ENCODE measurements at places on chromosomes 1 and 21.

GRCh38 chr1:36533897-36534296 is 51.2 kb upstream of the CSF3R start:
- no peak for DNase-seq

GRCh38 chr1:6417961-6418667 is 1.6 kb downstream of the HES2 start:
- no peak for DNase-seq

GRCh38 chr1:50047916-50048694 is 24.4 kb upstream of the AGBL4 start:
- no peak for DNase-seq

GRCh38 chr1:226201029-226201593 is 14.6 kb upstream of the ACBD3 start:
- DNase-seq: no peak

- DNase-seq: no peak
Measured at GRCh38 chr1:46617108-46617800, 643 bp upstream of the MOB3C start.

DNA sequence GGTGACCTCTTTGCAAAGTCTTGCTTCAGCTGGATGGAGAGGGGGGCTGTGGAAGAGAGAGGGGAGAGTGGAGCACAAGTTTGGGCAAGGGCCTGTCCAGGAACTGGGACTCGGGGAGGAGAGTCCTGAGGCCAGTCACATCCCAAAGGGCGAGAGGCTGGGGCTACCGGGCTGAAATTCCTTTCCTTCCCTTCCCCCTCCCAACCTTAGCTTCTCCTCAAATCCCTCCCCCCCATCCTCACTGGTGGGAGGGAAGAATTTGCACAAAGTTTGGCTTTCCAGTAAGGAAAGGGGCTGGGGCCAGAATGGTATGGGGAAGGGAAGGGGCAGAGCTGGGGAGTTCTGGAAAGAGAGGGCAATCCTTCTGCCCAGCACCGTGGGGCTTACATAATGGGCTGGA is 854 bp downstream of the CNTN2 start:
- DNase-seq: no peak

DNA sequence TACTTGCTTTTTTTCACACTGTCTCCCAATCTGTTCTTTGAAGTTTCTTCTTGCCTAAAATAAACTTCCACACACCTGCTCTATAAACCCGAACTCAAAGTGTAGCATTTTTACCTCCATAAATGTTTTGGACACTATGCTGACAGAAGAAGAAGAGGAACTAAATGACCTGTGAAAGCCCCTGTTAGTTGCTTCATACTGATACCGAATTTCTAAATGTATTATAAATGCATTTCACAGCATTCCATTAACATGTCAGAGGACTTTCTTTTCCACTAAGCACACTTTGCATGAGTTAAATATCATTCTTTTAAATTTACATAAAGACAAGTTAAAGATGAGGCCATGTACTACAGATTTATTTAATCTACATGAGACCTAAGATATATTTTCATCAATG is 281.0 kb downstream of the SMYD3 start:
- no peak for DNase-seq

- DNase-seq: no peak
Measured at GRCh38 chr1:108829498-108829916, 27.4 kb downstream of the AKNAD1 start.

DNA sequence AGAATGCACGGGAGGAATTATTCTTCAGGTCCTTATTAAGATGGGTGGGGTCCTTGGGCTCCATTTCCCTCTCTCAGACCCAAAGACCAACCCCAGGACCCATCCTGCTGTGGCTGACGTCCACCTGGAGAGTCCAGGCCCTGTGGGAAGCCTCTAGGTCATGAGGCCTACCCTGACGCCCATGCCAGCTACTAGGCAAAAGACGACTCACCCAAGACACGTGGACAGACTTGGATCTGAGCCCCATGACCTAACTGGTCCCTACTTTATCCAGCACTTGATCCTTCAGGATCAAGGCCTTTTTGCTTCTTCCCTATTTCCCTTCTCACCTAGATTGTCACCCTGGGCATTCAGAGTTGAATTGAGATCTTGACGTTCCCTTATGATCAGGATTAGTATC is 56.0 kb upstream of the CASZ1 start:
- no peak for DNase-seq

GRCh38 chr1:212684076-212684475 is 15.6 kb downstream of the BATF3 start:
- DNase-seq: no peak

- peak; percentile 22 for DNase-seq
Measured at GRCh38 chr1:8423269-8423691, 105.4 kb downstream of the SLC45A1 start.

- no peak for DNase-seq
Measured at GRCh38 chr1:236681219-236681618, 5.1 kb upstream of the ACTN2 start.

GRCh38 chr1:91397605-91398004 is 7.0 kb downstream of the HFM1 start:
- DNase-seq: no peak

GRCh38 chr21:25424048-25424447 is 183.2 kb downstream of the MRPL39 start:
- no peak for DNase-seq

DNA sequence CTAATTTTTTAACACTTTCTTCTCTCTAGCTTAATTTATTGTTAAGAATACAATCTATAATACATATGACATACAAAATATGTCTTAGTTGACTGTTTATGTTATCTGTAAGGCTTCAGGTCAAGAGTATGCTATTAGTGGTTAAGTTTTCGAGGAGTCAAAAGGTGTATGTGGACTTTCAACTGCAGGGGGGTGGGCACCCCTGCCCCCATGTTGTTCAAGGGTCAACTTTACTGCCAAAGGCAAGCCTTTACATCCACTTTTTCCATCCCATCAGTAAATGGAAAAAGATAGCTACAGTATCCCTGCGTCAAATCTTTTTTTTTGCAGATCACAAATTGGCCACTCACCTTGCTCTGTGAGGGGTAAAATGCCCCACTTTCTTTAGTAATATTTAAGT is 6.3 kb downstream of the METTL18 start:
- no peak for DNase-seq

DNA sequence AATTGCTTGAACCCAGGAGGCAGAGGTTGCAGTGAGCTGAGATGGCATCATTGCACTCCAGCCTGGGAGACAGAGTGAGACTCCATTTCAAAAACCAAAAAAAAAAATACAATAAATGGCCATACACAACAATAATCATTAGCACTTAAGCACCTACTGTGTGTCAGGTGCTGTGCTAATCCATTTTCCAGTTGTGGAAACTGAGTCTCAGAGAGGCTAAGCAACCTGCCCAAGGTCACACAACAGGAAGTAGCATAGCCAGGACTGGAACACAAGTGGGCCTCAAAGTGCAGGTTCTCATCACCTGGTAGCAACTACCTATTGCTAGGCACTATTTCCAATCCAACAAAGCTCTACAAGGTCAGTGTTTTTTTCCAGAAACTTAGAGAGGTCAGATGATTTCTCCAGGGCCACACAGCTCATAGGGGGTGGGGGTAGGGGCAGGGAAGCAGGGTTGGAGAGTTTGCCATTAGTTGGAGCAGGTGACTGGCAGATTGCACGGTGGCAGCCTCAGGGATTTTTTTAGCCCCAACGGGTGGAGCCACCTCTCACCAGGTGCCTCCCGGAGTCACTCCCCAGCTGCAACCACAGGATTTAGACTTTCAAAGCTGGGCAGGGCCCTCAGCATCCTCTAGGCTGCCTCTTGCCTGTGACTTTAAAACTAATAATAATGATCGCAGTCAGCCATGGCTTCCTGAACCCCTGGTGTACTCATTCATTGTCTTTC is 52.5 kb upstream of the ID3 start:
- no peak for DNase-seq

DNA sequence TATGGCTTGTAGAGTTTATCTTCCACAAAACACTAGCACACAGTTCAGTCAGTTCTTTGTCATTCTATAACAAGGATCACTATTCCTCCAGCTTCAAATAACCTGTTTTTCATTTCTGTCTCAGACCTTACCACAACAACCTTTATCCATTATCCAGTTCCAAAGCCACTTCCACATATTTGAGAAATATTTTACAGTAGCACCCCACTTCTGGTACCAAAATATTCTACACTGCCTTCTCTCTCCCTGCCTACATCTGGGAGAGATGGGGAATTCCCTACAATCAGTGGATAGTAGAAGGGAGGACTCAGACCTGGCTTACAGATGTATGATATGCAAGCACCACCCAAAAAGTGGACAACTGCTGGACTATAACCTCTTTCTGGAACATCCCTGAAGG is 651.4 kb downstream of the ADGRL2 start:
- DNase-seq: no peak

- DNase-seq: no peak
Measured at GRCh38 chr21:43826623-43826974, 37.2 kb downstream of the RRP1 start.

- no peak for DNase-seq
Measured at GRCh38 chr1:5620997-5621396, 371.2 kb downstream of the NPHP4 start.

DNA sequence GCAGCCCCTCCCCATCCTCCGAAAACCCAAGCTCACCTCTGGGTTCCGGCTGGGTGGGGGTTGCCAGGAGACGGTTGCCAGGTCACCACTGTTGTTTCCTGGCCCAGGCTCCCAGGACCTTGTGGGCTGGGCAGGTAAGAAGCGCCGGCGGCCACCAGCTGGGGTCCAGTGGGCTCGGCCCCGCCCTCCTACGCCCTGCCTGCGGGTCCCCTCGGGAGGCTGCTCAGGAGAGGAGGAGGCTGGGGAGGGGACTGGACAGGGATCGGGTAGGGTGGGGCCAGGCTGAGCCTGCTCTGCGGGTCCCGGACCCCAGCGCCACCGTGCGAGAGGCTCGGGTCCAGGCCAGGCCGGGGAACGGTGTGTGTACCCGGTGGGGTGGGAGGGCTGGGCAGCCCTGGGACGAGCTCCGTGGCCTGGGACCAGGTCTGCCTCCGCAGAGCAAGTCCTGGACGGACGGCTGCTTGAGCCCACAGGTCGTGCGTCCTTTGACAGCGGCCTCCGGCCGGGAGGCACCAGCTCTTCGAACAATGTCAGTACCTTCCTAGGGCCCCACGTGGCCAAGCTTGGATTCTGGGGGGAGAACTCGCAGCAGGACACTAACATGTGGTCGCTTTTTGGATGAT is at the start of gene TTLL10:
TSS of gene TTLL10 (plus strand) at position 88 of the 623 bp plus-strand sequence. CDS start 5,336 bp downstream, outside the sequence.
- no peak for DNase-seq

DNA sequence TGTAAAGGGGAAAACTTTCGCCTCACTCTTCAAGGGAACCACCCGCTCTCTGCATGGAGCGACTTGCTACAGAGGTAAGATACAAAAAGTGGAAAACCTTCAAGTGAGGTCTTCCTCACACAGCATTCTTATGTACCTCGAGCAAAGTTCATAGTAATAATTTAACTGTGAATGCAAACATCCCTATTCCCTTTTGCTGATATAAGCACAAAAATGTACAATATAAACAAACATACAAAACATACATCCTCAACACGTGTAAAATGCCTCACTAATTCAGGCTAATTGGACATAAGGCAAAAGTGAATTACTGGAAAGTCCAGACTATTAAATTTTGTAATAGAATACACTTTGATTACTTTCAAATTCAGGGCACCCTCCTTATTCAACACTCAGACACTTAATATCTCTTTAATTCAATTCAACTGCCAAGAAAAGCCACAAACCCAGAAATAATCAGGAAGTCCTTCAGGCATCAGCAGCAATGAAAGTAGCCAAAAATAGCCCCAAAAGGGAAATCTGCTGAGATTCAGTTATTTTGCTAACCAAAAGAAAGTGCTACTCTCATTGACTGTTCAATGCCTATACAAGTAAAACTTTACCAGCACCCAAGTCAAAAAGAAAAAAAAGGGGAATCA is 15.2 kb upstream of the LMX1A start:
- DNase-seq: no peak

DNA sequence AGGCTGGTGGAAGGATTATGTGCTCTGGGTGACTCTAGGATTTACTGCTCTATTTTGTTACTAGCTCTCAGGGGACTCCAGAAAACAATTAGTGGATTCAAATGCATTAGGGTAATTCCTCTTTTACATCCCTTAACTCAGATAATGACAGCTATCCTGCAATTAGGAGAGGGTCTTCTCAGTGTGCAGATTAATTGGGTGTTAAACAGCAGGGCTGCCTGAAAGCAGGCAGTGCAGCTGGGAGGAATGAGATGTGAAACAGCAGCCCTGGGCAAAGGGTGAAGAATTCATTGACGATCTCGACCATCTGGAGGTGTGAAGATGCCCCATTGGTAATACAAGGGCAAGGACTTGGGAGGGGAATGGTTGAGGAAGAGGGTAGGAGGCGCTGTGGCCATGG is 66.1 kb downstream of the HTR6 start:
- no peak for DNase-seq

- no peak for DNase-seq
Measured at GRCh38 chr1:241323514-241324195, 33.4 kb downstream of the RGS7 start.

DNA sequence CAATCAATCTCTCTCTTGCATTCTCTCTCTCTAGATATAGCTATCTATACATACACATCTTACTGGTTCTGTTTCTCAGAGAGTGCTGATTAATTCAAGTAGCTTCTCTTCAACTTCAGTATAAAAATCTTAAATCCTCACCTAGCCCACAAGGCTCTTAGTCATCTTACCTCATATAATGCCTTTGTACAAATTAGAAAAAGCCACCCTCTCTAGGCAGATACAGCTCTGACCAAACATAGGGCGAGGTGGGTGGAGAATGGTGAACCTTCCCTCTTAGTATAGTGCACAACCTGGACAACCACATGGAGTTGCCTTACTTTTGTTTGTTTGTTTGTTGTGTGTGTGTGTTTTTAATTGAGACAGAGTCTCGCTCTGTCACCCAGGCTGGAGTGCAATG is 5.1 kb upstream of the INAVA start:
- DNase-seq: no peak

DNA sequence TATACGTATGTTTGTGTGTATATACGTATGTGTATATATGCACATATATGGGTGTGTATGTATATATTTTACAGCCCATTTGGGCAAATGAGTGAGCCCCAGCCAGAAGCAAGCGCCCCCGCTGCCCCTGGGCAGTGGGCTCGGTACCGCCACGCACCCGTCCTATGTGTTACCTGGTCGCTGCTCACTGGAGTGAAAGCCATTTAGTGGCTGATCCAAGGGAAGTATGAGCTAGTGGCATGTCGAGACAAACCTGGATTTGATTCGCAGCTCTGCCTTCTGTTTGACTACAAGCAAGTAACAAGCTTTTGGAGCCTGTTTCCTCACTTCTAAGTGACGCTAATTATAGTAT is 35.8 kb upstream of the JAK1 start:
- DNase-seq: no peak

DNA sequence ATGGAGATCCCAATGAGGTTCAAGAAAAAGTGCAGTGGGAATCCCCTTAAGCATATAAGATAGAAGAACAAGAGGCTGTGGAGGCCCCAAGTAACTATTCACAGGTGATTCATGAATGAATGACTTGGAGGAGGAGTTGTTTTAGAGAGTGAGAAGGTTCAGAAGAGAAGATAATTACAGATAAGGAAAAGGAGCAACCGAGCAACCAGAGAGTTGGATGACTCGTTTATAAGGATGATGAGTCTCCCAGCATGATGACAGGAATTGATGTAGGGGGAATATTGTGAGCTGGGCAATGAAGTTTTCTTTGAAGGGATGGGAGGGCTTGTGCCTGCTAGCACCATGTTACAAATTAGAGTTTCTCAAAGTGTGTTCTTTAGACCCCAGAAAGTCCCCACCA is 9.8 kb downstream of the C8A start:
- no peak for DNase-seq
